ENCODE measurements at places on chromosomes 11 and 22.

GRCh38 chr11:74520927-74521665 lies 27.6 kb upstream of the LIPT2 start:
- no peak for DNase-seq

DNA sequence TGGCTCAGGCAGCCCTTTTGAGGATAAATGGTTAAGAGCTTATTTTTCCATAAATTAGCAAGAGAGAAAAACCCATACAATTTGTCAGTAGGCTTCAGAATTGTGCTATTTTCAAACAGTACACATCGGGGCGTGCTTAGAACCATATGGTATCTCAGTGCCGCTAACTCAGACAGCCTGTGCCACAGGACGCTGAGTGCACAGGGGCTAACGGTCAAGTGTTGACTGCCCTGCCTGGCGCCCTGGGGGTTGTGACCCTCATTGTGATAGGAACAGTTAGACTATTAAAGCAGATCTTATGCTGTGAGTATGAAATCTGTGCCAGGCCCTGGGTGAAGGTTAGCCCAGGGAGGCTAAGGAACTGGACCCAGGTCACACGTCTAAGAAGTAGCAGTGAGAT lies 1519.7 kb downstream of the BRD1 start:
- no peak for DNase-seq

GRCh38 chr11:88206751-88207150 lies 31.5 kb upstream of the RAB38 start:
- DNase-seq: no peak

DNA sequence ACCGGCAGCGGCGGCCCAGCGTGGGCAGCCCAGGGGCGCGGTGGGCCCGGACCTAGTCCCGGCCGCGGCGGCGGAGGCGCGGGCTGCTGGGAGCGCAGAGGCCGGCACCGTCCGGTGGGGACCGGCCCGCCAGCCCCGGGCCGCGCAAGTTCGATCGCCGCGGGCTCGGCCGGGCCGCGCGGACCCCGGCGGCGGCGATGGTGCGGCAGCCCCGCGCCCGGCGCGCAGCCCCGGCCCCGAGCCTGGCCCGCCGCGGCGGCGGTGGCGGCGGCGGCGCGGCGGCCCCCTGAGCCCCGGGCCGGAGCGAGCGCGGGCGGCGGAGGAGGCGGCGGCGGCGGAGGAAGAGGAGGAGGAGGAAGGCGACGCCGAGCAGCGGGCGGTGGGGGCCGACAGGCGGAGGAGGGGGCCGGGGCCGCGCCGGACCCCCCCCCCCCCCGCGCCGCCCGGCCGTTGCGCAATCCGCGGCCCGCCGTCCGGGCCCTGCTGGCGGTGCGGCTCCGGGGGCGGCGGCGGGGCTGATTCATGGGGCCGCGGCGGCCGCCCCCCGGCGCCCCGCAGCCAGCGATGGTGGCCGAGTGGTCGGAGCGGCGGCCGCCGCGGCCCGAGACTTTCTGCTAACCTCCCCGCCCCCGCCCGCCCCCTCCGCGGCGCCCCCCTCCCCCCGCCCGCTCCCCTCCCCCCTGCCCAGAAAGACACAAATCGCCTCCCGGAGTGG lies 1251.9 kb downstream of the BRD1 start:
- no peak for DNase-seq

Measured in astrocyte of the spinal cord (primary cell).